ENCODE measurements at places on chromosomes 13 and 19.

GRCh38 chr19:47058621-47059022 lies 10.2 kb upstream of the TMEM160 start:
- DNase-seq: no peak

DNA sequence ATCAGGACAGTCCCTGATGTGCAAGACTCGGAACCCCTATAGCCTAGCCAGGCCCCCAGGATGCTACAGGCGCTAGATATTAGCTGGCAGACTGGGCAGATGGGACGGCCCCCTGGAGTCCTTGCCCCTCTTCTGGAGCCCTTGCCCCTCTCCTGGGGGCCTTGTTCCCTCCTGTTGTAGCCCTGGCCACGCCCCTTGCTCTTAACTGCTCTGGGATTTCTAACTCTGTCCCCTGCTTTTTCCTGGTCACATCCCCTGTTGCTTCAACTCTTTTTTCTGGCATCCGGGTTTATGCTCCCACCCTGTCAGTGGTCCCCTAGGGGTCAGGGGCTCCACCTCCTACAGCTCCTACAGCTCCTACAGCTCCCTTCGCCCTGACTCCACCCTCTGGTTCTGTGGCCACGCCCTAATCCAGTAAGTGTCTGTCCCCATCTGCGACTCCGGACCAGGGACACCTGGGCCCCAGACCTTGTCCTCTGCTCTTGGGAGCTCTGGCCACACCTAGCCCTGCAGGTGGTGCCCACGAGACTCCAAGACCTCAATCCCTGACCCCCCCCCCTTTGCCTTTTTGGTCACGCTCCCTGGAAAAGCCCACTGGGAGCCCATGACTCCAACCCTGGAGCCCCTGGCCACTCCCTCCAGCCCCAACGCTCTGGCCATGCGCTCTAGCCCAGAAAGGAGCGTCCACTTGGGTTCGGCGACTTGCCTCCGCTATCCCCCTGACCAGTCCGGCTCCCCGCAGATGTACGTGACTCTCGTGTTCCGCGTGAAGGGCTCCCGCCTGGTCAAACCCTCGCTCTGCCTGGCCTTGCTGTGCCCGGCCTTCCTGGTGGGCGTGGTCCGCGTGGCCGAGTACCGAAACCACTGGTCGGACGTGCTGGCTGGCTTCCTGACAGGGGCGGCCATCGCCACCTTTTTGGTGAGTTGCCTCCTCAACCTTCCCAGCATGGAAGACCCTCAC lies 6.8 kb downstream of the PLPPR2 start:
- no peak for DNase-seq

DNA sequence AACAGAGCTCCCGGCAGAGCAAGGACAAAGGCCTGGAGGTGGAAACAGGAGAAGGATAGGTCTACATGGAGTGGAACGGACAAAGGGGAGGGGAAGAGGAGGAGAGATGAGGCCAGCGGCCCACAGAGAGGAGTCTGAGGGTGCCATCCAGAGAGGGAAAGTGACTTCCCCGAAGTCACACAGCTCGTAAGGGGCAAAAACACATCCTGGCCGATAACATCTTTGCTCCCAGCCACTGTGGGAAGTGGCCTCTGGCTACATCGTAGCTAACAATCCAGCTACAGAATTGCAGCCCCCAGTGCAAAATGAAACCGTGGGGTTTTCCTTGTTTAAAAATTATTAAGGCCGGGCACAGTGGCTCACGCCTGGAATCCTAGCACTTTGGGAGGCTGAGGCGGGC lies 11.5 kb downstream of the PTPRS start:
- no peak for DNase-seq

DNA sequence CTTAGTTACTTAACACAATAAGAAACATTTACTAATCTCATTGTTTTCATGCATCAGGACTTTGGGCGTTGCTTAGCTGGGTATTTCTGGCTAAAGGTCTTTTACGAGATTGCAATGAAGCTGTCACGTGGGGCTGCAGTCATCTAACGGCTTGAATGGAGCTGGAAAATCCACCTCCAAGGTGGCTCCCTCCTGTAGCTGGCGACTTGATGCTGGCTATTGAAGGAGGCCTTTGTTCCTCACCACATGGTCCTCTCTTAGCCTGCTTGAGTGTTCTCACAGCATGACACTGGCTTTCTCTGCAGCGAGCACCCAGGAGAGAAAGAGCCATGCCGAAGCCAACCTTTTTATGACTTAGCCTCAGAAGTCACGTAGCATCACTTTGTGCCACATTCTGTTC lies 92.0 kb downstream of the NHLRC3 start:
- DNase-seq: no peak

GRCh38 chr19:4567584-4568071 lies 8.1 kb upstream of the SEMA6B start:
- DNase-seq: no peak

DNA sequence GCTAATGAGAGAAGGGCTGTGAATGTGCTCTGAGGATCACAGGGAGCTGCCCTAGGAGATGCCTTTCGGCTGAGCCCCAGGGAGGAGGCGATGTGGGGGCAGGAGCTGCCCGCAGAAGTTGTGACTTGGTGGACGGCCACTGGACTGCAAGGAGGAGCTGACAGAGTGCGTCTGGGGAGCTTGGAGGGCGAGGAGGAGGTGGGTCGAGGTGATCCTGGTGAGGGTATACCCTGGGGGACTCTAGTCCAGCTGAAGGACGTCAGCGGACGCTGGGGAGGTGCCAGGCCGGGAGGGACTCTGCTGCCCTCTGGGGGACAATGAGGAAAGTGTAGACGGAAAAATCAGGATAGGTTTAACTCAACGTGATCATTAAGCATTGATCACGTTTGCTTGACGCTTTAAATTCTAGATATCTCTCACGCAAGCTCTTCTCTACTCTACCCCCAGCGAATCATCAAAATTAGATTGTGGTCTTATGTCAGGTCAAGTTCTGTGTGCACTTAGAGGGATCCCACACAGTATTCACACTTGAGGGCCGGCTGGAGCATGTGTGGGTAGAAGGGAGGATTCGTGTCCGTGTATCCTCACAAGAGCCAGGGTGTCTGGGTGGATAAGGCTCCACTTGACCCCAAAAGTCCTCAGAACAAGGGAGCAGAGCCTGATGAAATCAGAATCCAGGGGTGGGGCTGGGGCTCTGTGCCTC lies 3.3 kb upstream of the CEACAM7 start:
- no peak for DNase-seq

DNA sequence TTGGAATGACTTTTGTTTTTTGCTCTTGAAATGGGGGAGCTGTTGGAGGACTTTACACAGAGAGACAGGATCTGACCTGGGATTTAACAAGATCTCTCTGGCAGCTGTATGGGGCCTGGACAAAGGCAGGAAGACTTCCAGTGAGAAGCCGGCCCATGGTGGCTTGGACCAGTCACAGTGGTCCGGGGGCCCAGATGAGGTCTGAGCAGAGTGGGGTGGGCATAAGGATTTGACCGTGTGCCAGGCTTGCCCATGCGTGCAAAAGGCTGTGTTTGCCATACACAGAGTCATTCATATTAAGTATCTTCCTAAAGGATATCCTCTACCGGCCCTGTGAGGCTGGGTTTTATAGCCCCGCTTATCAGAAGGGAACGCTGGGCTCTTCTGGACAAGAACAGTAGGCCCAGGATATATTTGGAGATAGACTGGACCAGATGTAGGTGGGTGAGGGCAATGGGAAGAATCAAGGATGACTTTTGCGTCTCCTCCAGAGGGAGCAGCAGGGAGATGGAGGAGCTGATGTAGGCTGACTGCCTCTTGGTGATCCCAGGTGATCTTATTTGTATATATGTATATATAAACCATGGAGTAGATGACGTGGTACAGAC lies 4.1 kb downstream of the SPACA6 start:
- no peak for DNase-seq

DNA sequence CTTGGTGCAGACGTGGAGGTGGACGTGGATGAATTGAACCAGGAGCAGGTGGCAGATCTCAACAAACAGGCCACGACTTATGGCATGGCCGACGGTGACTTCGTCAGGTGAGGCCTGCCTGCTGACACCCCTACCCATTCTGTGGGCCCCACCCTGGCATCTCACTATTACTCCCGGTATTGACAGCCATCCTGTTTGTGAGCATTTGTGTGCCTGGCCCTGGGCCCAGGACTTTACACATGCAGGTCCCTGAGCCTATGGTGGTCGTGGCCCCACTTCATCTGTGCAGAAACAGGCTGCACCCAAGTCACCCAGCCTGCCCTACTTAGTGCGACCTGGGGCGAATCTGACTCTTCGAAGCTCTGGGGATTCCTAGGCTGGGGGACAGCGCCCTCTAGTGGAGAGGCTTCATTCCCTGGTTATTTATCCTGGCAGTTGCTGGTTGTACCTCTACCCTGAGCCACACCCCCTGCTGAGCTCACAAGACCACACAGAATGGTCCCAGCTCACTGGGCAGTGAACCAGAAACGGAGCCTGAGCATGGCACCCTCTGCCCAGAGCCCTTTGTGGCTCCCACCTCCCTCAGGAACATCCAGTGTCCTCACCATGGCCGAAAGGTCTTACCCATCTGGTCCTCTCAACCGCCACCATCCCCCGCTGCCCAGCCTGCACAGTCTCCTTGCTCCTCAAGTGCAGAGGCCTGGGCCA lies 16.9 kb downstream of the ZNF296 start:
- peak; percentile 77 for DNase-seq

- DNase-seq: no peak
These were observed 7.7 kb upstream of the TICAM1 start for GRCh38 chr19:4839192-4839591.

GRCh38 chr13:85216576-85216975 lies 582.6 kb downstream of the SLITRK6 start:
- no peak for DNase-seq

DNA sequence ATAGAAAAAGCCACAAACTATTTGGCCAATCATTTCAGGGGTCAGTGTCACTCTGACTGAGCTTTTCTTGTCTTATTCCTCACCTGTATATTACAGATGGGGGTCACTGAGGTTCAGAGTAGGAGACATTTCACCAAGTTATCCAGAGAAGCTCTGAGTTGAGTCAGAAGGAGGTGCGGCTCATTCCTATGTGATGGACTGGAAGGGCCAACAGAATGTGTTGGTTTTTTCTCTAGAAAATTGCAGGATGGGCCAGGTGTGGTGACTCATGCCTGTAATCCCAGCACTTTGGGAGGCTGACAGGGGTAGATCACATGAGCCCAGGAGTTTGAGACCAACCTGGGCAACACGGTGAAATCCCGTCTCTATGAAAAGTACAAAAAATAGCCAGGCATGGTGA lies 24.5 kb upstream of the ZNF83 start:
- no peak for DNase-seq

DNA sequence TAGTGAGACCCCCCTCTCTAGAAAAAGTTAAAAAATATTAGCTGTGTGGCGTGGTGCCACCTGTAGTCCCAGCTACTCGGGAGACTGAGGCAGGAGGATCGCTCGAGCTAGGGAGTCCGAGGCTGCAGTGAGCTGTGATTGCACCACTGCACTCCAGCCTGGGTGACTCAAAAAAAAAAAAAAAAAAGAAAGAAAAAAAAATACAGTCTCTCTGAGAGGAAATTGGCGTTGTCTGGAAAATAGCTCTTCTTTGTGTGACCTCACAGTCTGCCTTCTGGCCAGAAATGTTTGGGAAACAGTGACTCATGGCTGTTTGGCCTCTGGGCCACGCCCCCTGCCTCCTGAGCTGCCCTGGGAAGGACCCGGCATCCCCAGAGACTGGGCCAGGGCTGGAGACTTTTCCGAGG lies 10.7 kb downstream of the MARCHF2 start:
- peak; percentile 56 for DNase-seq

- DNase-seq: no peak
These were observed 48.1 kb downstream of the MPHOSPH8 start for GRCh38 chr13:19681517-19681916.

DNA sequence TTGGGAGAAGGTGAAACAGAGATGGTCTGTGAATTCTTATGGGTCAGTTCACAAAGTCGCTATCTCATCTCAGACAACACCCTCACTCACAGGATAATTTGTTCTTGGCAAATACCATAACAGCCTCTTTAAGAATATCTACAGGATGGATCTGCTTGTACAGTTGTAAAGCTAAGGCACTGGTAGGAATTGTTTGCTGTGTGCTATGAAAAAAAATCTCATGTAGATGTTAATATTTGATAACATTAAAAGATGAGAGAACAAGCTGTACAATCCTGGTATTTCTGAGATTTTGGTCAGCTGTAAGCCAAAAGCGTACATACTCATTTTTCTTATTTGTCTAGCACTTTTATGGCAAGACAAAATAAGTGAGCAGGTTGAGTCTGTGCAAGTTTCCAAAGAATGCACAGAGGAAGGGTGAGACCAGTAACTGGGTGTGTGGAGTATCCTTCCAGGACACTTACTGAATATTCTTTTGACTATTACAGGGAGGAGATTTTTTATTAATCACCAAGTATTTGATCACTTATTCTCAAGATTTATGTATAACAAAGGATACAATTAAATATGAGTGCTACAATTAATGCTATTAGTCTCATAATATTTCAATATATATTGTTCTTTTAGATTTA lies 814.5 kb upstream of the MIR17HG start:
- no peak for DNase-seq

DNA sequence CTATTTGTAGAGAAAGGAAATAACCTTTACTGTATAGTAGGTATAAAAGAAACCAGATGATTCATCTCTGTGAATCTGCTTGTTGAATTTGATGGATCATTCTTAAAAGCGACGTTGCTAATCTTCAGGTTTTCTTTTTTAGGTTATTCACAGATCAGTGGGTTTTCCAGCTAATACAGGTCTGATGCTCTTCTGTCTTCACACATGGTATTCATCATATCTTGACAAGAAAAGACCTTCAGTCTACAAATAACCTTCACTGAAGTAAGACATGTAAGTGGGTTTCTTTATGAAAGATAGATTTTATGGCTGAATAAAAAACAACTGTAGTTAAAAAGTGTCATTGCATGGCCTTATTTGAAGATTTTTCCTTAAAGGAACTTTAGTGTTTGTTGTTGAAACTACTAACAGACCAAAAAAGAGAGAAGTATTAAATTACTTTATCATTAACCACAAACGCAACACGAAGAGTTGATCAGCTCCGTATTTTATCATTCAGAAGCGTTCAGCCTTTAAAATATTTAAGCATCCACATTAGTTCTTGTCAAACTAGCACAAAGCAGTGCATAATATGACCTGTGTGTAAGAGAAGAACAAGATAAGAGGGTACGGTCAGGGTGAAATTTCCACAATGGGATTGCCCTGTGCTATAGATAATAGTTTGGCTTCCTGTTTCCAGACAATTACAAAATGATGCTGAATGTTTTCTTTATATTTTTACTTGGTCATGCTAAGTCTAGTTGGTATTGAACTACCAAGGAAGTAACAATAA lies 299.5 kb downstream of the MZT1 start:
- DNase-seq: peak; percentile 3

GRCh38 chr13:62910541-62911060 lies 1495.0 kb upstream of the PCDH20 start:
- no peak for DNase-seq

GRCh38 chr19:41799444-41800000 lies 3.1 kb downstream of the CEACAM3 start:
- no peak for DNase-seq

GRCh38 chr19:41795031-41795461 lies 1.3 kb upstream of the CEACAM3 start:
- DNase-seq: no peak

- DNase-seq: no peak
These were observed 3.9 kb downstream of the ANKRD24 start for GRCh38 chr19:4186087-4186993.
